Type B pancreatic cell (in vitro differentiated cells): ENCODE measurements at places on chromosomes 3 and 15.

DNA sequence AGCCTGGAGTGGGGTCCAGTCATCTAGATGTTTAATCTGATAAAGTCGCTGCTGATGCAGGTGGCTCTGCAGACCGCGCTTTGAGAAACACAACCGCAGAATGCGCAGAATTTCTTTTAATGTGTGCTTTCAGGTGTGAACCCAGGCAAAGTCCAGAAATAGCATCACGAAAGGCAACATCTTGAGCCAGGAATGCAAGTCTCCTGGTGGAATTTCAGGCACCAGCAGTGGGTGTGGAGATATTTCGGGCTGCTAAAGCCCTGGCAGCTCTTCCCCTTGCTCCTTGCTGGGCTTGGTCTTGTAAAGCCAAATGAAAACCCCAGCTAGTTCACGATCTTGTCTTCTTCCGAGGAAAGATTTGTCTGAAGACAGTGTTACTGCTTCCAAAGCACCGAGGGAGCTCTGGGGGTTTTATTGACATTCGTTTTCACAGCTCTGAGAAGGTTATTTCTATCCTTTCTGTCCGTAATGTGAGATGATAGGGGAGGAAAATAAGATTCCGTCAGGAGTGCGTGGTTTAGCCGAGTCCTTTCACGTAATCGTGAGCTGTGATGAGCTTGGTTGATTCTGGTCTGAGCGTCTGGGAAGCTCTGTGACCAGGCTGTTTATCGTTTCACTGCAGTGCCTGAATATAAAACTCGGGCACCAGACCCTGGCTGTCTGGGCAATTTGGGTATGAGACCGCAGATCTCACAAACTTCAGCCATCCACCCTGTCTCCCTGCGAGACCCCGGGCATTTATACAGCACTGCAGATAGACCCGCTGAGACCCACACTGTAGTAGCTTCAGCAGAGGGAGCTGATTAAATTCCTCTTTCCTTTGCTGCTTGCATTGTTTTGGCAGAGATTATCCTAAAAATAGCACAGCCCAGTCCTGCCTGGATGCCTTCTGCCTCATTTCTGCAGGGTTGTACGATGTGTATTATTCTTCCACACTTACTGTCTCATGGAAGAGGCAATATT is 67.0 kb upstream of the SLC25A26 start:
- no peak for DNase-seq

DNA sequence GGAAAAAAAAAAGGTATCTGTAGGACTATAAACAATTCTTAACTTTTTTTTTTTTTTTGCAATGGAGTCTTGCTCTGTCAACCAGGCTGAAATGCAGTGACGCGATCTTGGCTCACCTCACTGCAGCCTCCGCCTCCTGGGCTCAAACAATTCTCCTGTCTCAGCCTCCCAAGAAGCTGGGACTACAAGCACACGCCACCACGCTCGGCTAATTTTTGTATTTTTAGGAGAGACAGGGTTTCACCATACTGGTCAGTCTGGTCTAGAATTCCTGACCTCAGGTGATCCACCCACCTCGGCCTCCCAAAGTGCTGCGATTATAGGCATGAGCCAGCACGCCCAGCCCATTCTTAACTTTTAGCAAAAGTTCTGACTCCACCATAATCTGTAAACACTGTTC is 50.5 kb downstream of the TRPM7 start:
- DNase-seq = no peak

GRCh38 chr15:51841406-51842040 is 12.1 kb downstream of the TMOD3 start:
- DNase-seq = no peak

- no peak for DNase-seq
Measured at GRCh38 chr3:182212479-182213076, 500.9 kb downstream of the SOX2 start.

DNA sequence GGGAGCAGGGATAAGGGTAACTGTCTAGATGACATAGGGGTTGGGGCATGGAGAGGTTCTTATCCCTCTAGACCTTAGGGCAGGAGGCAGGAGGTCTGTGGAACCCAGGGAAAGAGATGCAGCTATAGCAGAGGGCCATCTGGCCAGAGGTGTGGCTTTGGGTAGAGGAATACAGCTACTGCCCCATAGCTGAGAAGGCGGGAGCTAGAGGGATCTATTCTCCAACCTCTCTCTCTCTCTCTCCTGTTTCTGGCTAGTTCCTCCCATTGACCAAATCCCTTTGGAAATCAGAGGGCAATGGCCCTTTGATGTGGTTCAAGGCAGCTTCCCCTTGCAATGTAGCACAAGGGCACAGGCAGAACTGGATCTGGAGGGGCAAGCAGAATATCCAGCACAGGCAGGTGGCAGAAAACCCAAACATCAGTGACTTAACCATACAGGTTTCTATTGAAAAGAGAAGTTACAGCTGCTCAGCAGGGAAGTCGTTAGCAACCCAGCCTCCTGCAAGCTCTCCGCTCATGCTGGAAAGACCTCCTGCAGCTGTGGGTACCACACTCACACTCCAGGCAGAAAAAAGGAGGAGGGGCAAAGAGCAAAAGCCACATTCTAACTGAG is 22.3 kb upstream of the LMOD3 start:
- no peak for DNase-seq

DNA sequence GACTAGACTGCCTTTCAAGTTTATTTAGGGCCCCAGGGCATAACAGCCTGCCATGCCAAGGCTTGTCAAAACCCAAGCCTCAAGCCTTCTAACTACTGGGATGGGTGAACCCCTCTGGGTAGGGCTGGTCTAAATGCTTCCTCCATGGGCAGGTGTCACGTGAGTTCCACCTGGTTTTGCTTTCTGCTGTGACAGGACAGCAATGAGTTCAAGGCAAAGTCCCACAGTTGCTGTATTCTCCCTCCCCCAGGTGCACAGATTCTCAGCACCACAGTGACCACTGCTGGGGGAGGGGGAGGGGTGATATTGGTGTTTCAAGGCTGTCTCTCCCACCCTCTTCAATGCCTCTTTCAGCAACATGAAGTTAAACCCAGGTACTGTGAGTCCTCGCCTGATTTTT is 46.9 kb upstream of the UBE2Q2 start:
- no peak for DNase-seq

DNA sequence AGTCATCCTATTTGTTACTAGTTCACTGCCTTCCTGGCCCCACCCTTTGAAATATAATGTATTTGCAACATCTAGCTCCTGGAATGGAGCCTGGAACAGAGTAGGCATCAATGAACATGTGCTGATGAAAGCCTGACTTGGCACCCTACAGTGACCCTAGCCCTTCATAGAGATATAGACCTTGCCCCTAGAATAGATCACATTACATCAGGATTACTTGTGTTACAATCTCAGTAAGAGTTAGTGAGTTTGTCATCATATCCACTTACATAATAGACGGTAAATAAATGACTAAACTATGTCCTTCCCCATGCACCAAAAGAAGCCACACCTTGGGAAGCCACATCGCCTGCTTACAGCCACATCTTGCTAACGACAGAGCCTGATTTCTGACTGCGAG is 110.5 kb upstream of the WNT5A start:
- no peak for DNase-seq

DNA sequence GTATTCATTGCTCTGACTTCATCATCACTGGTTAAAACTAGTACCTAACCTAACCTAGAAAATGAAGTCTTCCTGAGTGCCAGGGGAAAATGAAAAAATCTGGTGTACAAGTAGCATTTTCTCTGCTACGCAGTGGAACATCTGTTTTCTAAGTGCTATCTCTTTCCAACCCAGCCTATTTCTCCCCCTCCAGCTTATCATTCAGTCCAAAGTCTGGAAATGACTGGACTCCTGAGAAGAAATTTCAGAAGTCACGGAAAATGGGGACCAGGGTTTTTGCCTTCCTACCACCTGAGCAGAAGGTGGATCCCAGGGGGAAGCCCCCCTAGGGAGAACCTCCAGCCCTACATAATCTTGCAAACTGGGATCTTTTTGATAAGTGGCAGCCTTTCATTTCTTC is 9.6 kb upstream of the GLCE start:
- no peak for DNase-seq

- no peak for DNase-seq
Measured at GRCh38 chr3:170081079-170081741, 43.4 kb downstream of the GPR160 start.

DNA sequence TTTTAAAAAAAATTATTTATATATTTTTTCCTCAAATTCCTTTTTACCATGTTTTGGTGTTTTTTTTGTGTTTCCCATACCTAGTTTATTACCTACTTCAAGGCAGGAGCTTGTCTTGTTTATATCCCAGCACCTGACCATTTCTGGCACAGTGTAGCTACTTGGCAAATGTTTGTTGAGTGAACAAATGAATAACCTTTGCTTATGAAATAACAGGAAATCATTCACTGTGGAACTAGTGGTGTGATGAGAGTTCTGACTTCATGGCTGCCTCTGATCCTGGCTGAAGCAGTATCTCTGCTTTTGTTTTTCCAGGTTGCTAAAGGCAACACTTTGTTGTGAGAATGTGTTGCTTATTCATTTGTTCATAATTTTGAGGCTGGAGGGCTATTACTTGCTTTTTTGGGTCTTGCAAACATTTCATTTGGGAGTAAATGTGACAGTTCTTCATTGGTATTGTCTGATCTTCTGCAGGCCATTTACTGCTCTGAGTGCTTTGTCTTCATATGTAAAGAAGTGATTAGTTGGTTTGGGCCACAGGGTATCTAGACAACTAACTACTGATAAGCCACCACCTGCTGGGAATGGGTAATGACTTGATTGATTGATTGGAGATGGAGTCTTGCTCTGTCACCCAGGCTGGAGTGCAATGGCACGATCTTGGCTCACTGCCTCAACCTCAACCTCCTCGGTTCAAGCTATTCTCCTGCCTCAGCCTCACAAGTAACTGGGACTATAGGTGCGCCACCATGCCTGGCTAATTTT is 5.7 kb downstream of the RAD54L2 start:
- no peak for DNase-seq

GRCh38 chr3:16085884-16086608 is 88.4 kb upstream of the GALNT15 start:
- no peak for DNase-seq

DNA sequence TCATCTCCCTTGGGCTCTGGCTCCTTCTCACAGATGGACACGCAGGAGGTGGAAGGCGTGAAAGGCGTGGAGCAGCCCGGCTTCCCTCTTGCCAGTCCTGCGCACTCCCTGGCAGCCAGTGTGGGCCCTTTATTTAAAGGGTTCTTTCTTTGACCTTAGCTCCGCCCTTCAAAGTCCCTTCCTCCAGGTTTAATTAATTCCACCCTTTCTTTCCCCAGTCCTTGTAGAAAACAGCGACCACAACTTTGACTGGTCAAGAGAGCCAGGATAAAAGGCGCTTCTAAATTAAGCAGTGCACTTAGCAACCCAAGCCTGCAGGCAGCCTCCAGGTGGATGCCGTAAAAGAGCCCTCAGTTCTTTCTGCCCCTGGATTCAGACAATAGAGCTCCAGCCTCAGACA is at the start of gene HDC:
Gene HDC (minus strand): TSS at position 107 of the 400 bp plus-strand sequence. CDS start 103 bp downstream, at position 4.
- no peak for DNase-seq

GRCh38 chr3:178084938-178085816 is 451.1 kb upstream of the KCNMB2 start:
- DNase-seq = peak; percentile 75

DNA sequence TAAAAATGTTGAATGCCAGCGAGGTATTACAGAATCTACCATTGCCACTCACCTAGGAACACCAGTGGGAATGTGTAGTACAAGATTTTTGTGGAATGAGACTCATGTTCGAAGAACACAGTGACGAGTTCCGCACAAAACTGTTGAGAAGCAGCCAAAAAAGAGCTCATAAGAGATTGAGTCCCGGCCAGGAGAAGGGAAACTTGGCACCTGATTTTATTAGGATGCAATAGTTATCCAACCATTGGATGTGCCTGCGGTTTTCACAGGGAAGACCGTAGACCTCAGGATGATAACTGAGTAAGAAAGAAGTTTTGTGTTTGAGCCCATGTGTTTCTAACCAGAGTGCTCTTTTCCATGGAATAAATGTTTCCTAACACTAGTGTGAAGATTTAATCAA is 88.9 kb downstream of the PTPRG start:
- DNase-seq = no peak

GRCh38 chr3:36446276-36446675 is 66.0 kb downstream of the STAC start:
- DNase-seq = no peak

- no peak for DNase-seq
Measured at GRCh38 chr3:125403789-125404188, 28.7 kb upstream of the ZNF148 start.

GRCh38 chr3:58680879-58681525 is 14.4 kb upstream of the FAM3D start:
- no peak for DNase-seq

DNA sequence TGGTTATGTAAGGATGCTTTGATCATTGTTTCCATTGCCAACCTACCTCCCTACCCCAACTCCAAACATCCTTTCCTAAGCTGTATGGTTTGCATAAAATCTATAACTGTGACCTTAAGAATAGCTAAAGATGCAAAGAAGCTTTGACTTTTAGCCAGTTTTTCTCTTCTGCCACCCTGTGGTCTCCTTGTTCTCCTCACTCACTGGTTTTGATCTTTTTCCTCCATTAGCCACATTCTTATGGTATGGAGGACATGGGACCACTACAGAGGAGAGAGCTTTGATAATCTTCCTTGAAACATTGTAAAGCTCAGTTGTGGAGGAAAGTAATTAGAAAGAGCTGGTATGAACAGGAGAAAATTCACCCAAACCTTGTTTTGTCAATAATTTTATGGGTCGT is 115.9 kb downstream of the NEK11 start:
- no peak for DNase-seq

GRCh38 chr3:153767601-153768560 is 353.3 kb upstream of the ARHGEF26 start:
- no peak for DNase-seq

- DNase-seq = no peak
Measured at GRCh38 chr15:89118481-89118989, 30.3 kb downstream of the ABHD2 start.

DNA sequence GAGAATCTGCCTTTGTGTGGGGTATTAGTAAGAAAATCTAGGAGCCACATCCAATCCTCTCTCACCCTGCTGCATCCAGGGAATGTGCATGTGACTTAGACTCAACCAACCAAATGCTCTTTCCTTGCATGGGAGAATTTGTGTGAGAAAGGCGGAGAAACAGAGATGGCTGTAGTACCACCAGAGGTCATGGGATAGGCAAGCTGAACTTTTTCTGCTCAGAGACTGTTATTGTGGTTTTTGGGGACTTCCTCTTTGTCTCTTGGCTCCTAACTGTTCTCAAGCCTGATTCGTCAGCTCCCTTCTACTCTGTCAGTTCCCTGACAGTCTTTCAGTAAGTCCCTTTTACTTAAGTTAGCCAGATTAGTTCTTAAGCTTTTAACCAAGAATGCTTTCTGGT is 2.6 kb upstream of the ZSCAN2 start:
- no peak for DNase-seq

- no peak for DNase-seq
Measured at GRCh38 chr3:123344175-123344906, 104.5 kb downstream of the ADCY5 start.

GRCh38 chr3:38210141-38210757 is 44.9 kb downstream of the OXSR1 start:
- DNase-seq = no peak

- no peak for DNase-seq
Measured at GRCh38 chr3:44419116-44419922, 58.2 kb downstream of the ZNF445 start.

- no peak for DNase-seq
Measured at GRCh38 chr3:165800970-165801369, 36.3 kb downstream of the BCHE start.
